ENCODE measurements at places on chromosomes 5 and 9.

DNA sequence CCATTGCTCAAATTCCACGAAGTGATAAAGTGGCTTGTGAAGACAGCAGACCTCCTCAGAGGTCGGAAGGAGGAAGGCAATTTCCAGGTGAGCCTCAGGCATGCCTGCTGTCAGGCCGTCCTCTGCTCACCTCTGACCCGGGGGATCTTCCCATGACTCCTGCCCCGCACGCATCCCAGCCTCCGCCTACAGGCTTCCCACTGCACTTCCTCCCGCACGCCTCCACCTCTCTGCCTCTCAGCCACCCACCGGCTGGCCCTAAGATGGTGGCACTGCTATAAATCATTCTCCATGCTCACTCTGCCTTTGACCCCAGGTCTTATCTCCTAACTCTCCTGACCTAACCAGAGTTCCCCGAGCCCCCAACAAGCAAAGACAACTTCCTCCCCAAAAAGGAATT, 49.4 kb upstream of the DNAH5 start:
- DNase-seq, result no peak

DNA sequence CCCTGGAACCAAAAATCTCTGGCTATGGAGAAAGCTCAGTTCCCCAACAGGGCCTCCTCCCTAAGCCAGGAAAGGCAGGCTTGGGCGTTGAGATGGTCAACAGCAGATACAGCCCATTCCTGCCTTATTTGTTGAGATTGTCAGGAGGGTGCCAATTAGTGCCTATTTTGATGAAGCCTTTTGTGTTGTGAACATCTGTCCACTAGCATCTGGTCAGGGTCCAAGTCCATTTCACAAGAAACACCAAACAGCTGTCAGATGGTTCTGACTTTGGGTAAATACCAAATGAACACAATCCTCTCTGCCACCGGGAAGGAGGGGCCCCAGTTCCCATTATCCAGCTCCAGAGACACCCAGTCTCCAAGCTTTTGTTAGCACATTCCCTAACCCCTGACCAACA, 19.9 kb downstream of the SEMA6A start:
- DNase-seq, result no peak

GRCh38 chr5:148973455-148973854, 89.4 kb downstream of the SH3TC2 start:
- DNase-seq, result no peak

GRCh38 chr9:3768712-3769457, 243.1 kb upstream of the RFX3 start:
- DNase-seq, result no peak

DNA sequence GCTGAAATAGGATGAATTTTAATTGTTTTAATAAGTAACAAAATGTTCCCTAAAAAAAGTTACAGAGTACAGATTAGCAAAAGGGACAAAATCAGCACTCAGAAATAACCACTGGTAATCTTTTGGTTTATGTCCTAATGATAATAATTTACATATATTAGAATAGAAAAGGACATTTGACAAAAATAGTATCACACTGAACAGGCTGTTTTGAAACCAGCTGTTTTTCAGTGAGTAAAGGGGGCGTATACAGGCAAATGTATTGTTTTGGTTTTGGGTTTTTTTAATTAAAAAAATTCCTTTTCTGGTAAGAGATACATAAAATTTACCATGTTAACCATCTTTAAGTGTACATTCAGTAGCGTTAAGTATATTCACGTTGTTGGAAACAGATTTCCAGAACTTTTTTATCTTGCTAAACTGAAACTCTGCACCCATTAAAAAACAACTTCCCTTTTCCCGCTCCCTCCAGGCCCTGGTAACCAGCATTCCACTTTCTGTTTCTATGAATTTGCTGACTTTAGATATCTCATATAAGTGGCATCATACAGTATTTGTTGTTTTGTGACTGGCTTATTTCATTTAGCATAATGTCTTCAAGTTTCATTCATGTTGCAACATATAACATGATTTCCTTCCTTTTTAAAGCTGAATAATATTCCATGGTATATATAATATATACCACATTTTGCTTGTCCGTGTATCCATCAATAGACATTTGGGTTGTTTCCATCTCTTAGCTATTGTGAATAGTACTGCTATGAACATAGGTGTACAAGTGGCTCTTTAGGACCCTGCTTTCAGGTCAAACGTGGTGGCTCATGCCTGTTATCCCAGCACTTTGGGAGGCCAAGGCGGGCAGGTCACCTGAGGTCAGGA, 20.6 kb upstream of the LARP1 start:
- no peak for DNase-seq

DNA sequence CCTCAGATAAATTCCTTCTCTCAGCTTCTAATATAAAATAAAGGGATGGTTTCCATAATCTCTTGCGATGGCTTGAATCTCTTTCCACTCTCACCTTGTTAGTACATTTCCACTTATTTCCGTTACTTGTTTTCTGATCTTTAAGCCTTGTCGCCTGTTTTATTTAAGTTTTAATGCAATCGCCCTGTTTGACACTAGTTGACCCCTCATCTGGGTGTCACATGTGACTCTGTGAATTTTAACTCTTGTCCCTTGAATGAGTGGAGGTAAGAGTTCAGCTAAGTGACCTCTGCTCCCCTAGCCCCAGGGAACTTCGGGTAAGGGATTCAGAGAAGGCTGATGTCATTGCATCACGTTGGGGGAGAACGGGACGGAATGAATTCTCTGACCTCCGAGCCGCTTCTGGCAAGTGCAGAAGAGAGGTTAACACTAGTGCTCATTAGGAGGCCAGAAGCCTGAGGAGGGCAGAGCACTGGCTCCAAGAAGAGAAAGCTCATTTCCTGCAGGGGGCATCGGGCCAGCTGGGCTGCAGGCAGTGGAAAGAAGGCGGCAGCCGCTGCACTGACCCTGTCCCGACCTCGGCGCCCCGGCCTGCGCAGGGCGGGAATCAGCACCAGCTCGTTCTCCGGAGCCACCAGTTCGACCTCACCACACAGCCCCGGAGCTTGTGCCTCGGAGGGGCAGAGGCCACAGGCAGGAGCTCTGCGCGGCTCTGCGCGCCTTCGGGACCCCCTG, 569 bp downstream of the HINT2 start:
- DNase-seq, result peak; percentile 47

DNA sequence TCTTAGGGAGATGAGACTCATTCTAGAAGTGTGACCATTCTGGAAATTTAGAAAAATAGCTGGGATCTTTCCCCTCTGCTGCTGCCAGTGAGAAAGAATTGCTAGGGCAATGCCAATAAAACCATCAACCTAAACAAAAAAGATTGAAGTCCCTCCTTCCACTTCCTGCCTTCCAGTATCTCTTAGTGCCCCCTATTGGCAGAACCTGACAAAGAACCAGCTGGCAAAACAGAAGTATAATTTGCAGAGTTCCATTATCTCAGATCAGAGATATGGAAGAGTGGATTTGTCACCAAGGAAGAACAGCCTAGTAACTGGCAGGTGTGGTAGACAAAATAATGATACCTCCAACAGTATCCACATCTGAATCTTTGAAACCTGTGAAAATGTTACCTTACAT, 13.8 kb upstream of the PLCXD3 start:
- no peak for DNase-seq

- DNase-seq, result no peak
These were observed 283.9 kb downstream of the PJA2 start for GRCh38 chr5:109125755-109126429.

DNA sequence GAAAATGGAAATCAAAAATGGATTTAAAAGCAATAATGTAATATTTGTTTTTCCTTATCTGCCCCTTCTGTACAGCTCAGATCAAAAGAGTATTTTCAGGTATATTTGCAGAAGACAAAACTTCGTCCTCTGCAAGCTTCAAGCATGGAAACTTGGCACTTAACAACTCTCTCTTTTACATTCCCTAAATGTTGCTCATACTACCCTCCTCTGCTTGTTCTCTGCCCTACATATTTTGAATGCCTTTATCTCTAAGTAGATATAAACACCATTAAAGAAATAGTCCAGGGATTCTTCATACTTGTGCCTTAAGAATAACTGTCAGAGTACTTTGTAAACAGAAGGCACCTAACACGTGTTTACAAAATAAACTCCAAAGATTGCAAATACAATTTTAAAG, 19.2 kb upstream of the SMC2 start:
- DNase-seq, result no peak

DNA sequence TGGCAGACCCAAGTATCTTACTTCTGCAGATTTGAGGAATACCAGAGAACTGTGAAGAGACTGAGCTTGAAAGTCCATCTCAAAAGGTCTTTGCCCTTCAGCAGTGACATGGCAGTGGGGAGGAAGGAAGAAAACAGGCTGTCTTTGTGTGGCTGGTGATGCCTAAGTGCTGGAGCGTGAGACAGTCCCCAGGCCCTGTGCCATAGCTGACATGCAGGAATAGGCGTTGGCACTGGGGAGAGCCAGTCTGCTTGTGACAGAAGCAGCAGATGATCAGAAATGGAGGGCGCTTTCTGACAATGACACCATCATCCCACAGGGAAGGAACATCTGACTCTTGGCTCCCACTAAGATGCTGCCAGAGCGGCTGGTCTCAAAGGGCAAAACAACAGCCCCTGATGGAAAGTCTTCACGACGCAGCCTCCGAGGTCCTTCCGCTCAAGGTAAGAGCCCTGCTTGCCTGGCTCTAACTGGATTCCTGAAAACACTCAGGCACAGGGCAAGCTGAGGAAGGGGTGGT, 15.5 kb upstream of the GLRX start:
- DNase-seq, result no peak

DNA sequence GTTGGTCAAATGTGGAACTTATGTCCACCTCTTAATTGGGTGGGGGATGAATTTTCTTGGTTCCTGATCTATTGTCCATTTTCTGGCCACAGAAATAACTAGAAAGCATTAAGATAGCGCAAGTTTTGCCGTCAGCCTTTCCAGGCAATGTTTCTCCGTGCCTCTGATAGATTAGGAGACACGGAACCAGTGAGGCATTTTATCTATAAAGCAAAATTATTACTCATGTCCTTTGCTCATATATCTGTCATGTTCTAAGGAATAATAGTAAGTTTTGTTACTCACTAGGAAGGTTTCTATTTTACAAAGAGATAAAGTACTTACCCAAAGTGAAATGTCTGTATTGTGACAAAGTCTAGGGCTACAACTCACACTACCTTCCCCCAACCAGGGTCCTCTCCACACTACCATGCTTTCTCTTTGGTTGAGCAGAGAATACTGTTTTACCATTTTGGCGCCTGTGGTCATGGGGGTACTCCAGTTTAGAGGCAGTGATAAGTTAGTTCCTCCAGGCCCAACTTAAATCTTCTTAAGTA, 19.9 kb upstream of the IL9 start:
- DNase-seq, result no peak

- DNase-seq, result peak; percentile 84
These were observed at the start of the genes MORN5 and NDUFA8 for GRCh38 chr9:122159026-122159924. Gene MORN5 (plus strand): TSS chr9:122159908. CDS start chr9:122159973, 65 bp downstream. Gene NDUFA8 (minus strand): TSS chr9:122159779. CDS start chr9:122159677, 102 bp downstream.

DNA sequence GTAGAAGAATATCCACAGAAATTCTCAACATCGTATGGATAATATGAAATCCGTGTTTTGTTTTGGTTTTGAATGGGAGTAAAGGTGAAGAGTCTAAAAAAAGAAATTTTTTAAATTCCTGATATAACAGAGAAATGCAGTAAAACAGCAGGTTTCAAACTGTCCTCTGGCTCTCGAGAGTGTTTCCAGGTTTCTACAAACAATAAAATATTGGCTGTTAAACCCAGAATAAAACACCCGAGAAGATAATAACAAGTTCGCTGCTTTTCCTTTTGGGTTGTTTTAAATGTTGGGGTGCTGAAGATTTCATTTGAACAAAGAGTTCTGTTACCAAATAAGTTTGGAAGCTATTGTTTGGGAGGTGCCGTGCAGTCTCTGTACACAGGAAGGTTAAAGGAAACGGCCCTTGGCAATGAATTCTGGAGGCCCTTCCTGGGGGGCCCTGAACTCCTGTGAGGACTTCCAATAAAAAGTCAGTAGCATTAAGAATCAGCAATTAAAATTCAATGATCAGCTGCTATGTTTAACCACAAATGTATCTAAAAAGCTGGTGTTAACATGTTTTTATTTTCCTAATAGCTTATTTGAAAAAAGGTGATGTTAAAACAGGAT, 215.8 kb downstream of the TSSK1B start:
- DNase-seq, result no peak

Measured in frontal cortex (tissue), 4 donors.